ENCODE measurements at places on chromosomes 3 and 15. TPM values are rescaled to one million over a fixed set of nuclear protein-coding genes. Genes with fewer than 3 reads are reported as not detected.

DNA sequence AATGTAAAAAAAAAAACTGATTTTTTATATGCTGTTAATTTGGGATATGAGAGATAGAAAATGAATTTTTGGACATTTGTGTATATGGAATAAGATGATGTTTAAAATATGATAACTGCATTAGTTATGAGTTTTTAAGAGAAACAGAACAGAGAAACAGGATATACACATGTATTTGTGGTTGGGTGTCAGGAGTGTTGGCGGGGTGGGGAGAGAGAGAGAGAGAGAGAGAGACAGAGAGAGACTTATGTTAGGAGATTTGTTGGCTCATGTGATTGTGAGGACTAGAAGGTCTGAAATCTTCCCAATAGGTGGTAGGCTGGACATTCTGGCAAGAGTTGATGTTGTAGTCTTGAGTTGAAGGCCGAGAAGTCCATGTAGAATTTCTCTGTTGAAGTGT lies 1121.6 kb upstream of the GBE1 start:
- no peak for DNase-seq

DNA sequence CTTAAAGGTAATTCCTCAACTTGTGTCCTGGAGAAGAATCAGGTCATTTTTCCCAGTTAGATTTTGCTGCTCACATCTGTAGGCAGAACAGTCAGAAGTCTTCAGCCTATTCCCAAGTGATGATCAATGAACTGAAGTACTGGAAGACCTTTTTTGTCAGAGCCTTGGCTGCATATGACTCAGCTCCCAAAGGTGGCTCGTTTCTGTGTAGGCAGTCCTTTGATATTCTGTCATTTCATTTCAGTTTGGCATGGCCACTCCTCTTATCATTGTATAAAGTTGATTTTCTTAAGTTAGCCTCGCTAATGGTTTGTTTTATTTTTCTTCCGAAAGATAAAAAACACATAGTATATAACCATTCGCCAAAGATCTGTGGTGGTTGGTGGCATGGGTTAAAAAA lies 90.7 kb downstream of the KLHL25 start:
- no peak for DNase-seq

GRCh38 chr15:88543065-88543776 lies 3.3 kb downstream of the DET1 start:
- DNase-seq = no peak

- DNase-seq = no peak
Measured at GRCh38 chr3:100440895-100441294, 39.6 kb downstream of the LNP1 start.

- DNase-seq = no peak
Measured at GRCh38 chr3:56783644-56784447, 17.9 kb downstream of the ARHGEF3 start.

- DNase-seq = peak; percentile 74
Measured at GRCh38 chr3:42080453-42080872, 10.7 kb upstream of the TRAK1 start.

DNA sequence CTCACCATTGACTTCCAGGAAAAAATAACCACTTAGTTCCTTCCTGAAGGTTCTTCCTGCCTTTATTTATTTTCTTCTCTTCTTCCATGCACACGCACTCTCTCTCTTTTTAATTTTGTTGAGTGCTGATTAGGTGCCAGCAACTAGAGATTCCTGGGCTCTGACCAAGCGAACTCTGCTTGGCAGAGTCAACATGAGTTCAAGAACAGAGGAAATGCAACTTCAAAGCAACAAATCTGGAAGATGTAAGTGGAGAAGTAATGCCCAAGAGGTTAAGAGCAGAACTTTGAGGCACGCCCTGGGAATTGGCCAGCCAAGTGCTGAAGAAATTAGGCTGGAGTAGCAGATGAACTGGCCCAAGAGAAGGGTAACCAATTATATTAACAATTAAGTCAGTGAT lies 8.5 kb downstream of the ERC2 start:
- DNase-seq = no peak

DNA sequence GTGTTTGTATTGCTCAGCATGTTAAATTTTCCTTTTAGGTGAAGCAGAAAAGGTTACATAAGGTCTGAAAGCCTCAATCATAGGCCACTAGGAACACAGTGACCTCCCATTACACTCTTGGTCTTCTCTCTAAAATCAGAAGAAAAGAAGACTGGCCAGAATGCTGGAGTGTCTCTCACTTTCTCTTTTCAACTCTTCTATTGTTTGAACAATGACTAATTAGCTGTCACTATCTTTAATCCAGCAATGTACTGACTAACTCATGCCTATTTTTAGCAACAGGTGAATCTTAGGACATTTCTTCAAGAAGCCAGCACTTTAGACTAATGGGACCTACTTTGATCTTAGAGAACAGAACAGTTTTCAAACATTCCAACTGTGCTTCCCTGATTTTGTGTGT lies 142.8 kb downstream of the TGFBR2 start:
- DNase-seq = no peak

The STRIT1 gene
- not detected for polyA plus RNA-seq

The FAM43A gene
- 3.8 TPM for polyA plus RNA-seq

- DNase-seq = no peak
Measured at GRCh38 chr3:69896095-69896494, 103.4 kb upstream of the SAMMSON start.

GRCh38 chr15:56989411-56989924 lies 71.0 kb downstream of the TCF12 start:
- DNase-seq = no peak

The MORC1 gene
- polyA plus RNA-seq = not detected

- DNase-seq = peak; percentile 53
Measured at GRCh38 chr3:170809007-170809974, 60.7 kb downstream of the RPL22L1 start.

The SENP5 gene
- polyA plus RNA-seq = 5.3 TPM

DNA sequence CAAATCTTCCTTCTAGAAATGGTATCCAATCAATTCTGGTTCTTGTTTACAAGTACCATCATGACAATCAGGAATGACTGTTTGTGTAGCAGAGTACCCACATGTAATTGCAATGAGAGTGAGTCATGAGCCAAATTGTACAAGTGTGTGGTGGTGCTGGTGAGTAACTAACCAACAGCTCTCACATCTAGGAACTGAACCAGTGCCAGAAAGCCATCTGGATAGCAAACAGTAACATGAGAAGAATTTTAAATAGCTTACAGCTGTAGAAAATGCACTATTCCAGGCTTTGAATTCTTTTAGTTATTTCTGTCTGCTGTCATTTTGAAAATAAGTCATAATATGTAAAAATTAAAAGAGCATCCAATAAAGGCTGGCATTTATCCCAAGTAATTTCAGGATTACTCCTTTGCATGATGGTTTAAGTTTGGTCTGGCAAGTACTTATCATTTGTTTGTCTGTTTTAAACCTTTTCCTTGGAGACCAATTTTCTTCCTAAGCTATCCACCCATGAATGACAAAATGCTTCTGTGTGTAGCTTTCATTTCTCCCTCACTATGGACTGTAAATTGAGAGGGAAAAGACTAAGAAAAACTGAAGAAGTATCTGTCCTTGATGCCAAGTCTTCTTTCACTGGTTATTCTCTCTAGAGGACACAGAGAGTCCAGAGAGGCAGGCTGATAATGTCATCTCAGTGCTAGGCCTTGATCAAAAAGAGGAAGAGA lies 60.0 kb downstream of the PIK3CB start:
- peak; percentile 89 for DNase-seq

DNA sequence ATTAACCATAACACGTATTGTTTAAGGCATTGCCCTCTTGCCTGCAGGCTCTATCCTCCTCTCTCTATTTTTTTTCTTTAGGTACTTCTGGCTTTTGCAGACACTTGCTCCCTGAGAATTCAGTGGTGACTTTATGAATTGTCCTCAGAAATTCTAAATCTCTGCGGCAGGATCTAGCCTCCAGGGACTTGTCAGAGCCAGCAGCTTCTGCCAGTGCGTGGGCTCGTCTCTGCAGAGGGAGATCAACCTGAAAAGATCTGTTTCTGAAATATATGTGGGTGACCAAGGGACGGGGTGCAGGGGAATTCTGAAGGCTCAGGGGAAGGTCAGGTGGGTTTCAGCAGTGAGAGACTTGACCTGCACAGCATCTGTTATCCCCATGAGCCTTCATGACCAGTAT lies 326.1 kb upstream of the LRRFIP2 start:
- no peak for DNase-seq

DNA sequence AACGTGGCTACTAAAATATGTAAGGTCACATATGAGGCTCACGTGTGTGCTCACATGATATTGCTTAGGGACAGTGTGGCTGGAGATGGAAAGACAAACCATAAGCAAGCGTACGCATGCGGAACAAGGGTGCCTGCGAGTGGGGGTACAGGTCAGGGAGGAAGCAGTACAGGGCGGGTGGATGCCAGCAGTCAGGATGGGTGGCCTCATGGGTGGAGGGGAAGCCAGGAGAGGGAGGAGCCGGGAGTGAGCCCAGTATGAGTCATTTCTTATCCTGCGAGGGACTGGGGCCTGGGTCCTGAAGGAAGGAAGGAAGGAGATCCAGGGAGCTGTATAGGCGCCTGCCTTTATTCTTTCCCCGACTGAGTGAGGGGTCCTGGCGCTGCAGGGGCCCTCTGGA lies 42.0 kb upstream of the CGNL1 start:
- DNase-seq = no peak

The ATR gene
- polyA plus RNA-seq = 3.4 TPM
